ENCODE measurements at places on chromosomes 1 and 21.
A peak's percentile ranks its signal among the peaks of the same experiment; 100 is the strongest.

DNA sequence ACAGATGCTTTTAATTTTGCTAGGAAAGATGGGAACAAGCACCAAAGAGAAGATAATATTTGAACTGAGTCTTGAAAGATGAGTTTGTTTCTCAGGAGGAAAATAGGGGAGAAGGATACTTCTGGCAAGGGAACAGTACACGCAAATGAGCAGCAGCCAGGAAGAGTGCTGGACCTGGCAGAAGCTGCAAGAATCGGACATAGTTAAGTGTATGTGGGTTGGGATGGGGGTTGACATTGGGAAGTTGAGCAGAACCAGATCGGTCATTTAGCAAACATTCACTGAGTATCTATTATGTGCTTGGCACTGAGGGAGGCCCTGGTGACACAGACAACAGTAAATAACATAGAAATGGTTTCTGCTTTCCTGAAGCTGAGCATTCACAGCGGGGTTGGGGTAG, 198.8 kb downstream of the PLPP3 start:
- no peak for DNase-seq

- no peak for DNase-seq
Observed at GRCh38 chr1:27427816-27428315, 35.4 kb downstream of the GPR3 start.

- DNase-seq = no peak
Observed at GRCh38 chr1:109613361-109614147, 5.9 kb downstream of the GNAT2 start.

GRCh38 chr1:80059940-80060339, 1053.4 kb upstream of the ADGRL4 start:
- DNase-seq = no peak

GRCh38 chr1:164311377-164311776, 247.6 kb upstream of the PBX1 start:
- no peak for DNase-seq

DNA sequence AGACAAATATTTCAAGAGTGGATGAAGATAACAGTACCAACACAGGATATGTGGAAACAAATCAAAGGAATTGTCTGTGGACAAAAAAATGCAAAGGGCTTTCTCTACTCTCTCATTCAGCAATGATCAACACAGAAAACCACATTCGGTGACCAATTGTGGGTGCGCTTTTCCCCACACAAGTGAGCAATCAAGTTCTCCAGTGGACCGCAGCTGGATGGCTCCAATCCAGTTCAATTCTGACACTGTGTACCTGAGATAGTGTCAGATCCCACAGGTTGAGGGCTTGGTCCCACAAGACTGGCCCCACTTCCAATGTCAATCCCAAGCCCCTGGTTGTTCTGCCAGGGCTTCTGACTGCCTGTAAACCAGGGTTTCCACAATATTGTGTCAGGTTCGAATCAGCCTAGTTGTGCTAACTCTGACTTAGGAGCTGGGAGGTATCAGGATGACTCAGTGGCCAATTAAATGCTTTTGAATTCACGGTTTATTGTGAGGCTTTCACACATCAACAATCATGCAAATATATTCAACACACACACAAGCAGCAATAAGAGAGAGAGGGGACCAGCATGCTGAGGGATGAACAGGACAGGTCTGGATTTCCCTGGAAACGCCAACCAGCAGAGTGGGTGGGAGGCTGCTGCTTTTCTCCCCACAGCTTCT, 87.0 kb upstream of the BTG3 start:
- DNase-seq = peak; percentile 21

DNA sequence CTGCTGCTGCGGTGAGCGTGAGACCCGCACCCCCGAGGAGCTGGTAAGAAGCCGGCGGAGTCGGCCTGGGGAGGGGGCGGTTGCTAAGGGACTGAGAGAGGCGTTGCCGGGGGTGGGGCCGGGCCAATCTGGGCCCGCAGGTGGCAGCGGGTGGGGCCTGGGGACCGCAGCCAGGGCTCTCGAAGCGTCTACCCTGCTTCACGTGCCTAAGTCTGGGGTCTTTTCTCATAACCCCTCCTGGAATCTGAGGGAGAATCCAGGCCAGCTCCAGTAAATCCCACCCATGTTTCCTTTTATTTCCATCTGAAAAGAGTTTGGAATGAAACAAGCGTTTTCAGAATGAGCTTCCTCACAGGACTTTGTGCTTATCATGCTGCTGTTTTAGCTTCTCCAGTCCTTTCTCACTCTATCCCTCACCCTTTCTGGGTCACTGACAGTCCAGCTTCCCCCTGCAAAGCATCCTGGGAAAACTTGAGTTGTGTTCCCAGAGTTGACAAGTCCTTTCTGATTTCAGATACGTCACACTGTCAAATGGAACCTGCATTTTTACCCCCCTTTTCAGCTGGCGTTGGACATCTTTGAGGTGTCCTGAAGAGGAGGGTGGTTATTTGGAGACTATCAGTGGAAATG, 431 bp downstream of the CLCN6 start:
- peak; percentile 30 for DNase-seq

Data from SW480 (cell line).